COR-L47 (cell line): ENCODE measurements at places on chromosomes 3 and 15.

DNA sequence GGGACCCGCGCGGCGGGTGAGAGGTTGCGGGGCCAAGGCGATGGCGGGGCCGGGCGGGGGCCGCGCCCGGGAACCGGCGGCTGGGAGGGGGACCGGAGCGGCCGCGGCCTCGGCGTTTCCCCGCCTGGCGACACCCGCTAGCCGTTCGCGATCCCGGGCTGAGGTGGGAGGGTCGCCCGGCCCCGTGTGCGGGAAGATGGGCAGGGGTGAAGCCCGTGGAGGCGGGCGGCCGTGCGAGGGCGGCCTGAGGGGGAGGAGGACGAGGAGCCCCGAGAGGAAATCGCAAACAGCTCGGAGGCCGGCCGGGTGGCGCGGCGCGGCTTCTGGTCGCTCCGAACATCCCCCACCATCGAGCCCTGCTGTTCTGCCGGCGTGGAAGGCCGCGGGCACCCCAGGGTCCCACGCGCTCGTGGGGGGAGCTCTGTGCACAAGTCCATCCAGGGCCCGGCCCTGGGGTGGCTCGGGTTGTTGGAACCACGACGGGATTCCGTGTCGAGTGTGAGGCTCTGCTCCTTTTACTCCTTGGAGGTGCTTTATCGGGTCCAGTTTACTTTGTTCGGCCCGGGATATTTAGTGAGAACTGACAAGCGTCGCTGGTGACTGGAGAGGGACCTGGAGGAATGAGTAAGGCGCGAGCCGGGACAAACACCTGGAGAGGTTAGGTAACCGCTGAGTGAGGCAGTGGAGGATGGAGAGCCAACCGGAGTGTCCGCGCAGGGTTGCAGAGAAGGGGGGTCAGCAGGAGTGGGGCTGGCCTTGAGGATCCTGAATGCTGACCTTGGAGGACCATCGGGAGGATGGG is 728 bp downstream of the CRTC3 start:
- DNase-seq: no peak

DNA sequence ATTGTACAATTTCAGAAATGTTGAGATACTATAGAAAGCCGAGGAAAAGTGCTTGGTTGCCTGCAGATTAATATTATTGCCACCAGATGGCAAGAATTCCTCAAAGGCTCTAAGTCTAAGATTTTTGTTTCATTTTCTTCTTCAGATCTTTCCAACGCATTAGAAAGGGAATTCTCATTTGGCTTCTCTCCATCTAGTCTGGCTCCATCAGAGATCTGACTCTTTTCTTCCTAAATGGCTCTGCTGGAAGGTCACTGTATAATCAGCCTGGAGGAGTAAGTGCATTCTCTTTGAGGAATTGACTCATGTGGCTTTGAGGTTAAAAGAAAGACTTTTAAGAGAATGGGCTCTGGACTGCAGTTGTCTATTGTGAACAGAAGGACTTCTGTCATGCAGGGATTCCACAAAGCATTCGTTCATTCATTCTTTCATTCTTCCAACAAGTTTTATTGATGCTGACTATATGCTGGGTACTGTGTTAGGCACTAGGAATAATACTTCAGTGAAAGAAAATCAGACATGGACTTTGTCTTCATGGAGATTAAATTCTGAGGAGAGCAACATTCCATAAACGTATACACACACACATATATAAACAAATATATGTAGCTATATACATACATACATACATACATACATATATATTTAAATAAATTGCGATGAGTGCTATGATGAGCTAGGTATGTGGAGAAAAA is 55.3 kb downstream of the SLC28A2 start:
- DNase-seq: peak; percentile 16

- DNase-seq: peak; percentile 59
Measured at GRCh38 chr3:150761831-150762661, 923 bp downstream of the SIAH2 start.

GRCh38 chr15:27683121-27683520 is 416.0 kb downstream of the OCA2 start:
- no peak for DNase-seq

- DNase-seq: no peak
Measured at GRCh38 chr3:10933021-10933420, 59.5 kb upstream of the SLC6A1 start.
